ENCODE measurements at places on chromosomes 11 and 22.

DNA sequence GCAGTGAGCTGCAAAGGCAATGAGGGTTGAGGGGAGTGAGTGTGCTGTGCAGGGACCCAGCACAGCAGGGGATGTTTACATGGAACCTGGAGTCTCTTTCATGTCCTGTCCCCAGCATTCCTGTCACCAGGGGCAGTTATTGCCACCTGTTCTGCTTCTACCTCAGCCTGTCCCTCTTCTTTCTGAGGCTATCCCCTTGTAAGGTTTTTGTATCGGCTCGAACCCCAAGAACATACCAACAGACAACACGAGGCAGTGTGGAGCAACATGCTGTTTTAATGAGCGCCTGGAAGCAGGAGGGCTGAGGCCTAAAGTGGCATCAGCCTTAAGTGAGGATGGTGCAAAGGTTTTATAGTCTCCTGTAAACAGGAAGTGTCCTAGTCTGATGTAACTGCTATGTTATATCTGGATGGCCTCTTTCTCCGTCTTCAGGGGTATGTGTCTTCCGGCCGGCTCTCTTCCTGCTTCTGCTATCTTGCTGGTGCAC lies 3.9 kb downstream of the SCGB2A2 start:
- no peak for DNase-seq

DNA sequence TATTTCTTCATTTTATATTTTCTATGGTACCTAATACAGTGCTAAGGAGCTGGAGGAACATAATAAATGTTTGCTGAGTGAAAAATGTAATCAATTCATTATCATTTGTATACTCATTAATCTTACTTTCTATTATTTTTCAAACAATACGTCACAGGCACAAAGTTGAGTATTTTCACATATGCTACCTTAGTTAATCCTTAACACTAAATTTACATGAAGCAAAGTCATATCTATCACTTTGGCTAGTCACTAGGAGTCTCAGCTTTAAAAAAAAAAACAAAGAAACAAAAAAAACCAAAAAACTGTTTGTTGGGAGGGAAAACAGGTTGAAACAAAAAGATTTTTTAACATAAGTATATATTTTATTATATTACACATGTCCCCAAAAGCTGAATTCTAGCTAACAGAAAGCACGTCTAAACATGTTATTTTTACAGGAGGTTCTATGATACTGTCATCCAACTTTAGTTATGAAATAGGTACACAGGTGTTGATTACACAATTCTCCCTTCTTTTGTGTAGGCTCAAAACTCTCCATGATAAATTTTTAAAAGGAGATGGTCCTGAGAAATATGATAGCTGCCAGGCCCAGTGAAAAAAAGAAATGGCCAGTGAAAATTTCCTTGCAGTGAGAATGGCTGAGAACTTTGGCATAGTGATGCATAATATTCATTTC lies 14.3 kb downstream of the HPS5 start:
- peak; percentile 42 for DNase-seq

- DNase-seq, result no peak
Observed at GRCh38 chr22:43298062-43298801, 44.9 kb downstream of the SCUBE1 start.

GRCh38 chr11:7898666-7899283 lies 32.3 kb downstream of the OR10A6 start:
- DNase-seq, result no peak
